Activated CD8-positive, alpha-beta T cell treated with anti-CD3 and anti-CD28 coated beads for 36 hours (primary cell): ENCODE measurements at places on chromosomes 16 and 17. TPM values are rescaled to one million over a fixed set of nuclear protein-coding genes. Genes with fewer than 3 reads are reported as not detected.
A peak's percentile ranks its signal among the peaks of the same experiment; 100 is the strongest.

- DNase-seq: no peak
Observed at GRCh38 chr16:59632276-59632855, 898.2 kb upstream of the GOT2 start.

Gene CDIPT
- total RNA-seq: 35.4 TPM

DNA sequence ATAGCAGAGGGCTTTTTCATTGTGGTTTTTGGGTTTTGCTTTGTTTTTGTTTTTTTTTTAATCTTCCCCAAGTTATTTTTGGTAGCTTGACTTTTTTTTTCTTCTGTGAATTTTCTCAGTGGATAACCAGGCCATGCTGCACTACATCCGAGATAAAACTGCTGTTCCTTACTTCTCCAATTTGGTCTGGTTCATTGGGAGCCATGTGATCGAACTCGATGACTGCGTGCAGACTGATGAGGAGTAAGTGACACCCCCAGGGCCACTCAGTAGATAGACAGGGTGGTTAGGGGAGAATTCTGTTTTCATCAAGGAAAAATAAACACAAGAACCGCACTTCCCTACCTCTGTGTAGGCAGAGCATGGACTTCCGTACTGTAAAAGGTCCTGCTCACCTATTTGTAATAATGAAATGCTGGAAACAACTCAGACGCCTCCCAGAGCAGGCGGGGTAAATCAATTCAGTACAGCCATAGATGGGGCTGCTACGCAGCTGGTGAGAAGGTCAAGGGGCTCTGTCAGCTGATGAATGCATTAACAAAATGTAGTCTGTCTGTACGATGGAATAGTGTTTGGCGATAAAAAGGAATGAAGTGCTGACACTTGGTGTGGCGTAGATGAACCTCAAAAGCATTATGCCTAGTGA, 28.6 kb downstream of the CLEC16A start:
- no peak for DNase-seq

GRCh38 chr16:19147126-19147525, 20.9 kb upstream of the SYT17 start:
- no peak for DNase-seq

- no peak for DNase-seq
Observed at GRCh38 chr17:6509031-6509771, 47.2 kb downstream of the PITPNM3 start.

Gene LONP2
- total RNA-seq: 51.6 TPM

Gene PRSS33
- total RNA-seq: not detected

- peak; percentile 97 for DNase-seq
Observed at GRCh38 chr17:44123356-44124117, at the start of gene HDAC5. TSS of gene HDAC5 (minus strand) at chr17:44123641. CDS start at chr17:44117515, 6,126 bp downstream.

- DNase-seq: peak; percentile 33
Observed at GRCh38 chr16:87465306-87465705, 27.5 kb downstream of the ZCCHC14 start.

DNA sequence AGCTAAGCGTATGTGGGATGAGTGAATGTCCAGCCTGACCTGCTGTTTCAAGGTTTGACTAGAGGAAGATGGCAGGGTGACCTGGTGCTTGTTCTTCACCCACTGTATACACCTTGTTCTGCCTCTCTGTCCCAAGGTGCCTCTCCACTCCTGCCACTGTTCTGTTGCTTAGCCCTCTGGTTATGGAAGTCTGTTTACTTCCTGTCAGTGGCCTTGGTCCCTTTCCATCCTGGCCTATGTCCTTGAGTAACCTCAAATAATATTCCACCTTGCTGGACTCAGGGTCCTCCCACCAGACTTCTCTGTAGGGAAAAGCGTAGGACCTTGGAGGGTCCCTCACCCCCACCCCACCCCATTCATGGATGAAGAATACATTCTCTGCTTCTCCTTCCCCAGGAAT, 73.2 kb upstream of the SALL1 start:
- DNase-seq: no peak

GRCh38 chr16:88618182-88618955, 20.0 kb upstream of the IL17C start:
- DNase-seq: no peak

DNA sequence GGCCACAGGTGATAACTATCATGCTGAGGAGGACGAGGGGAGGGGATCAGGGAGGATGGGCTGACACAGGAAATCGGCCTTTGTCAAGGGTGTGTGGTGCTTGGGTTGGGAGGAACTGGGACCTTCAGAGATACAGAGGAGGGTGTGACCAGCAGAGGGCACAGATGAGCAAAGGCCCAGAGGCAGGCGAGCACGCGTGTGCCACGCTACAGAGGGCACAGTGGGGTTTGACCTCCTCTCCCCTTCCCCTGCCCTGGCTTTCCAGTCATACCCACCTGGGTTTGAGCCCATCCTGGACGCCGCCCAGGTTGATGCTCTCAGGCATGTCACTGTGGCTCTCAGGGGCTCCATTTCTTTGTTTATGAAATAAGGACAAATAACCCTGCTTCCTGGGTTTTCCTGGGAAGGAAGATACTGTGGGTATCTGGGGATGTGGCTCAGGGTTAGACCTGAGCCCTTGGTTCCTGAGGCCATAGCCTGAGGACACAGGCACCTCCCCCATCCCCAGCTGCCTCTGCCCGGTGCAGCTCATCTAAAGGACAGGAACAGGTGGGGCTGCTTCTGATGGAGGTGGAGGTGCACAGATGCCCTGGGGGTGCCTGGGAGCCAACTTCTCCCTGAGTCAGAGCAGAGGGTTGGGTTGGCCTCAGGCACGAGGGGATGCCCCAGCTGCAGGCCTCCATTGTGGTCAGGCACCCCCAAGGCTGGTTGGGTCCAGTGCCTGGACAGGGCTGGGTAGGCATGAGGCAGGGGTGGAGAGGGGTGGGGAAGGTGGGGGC, 51.8 kb downstream of the BEAN1 start:
- peak; percentile 91 for DNase-seq

DNA sequence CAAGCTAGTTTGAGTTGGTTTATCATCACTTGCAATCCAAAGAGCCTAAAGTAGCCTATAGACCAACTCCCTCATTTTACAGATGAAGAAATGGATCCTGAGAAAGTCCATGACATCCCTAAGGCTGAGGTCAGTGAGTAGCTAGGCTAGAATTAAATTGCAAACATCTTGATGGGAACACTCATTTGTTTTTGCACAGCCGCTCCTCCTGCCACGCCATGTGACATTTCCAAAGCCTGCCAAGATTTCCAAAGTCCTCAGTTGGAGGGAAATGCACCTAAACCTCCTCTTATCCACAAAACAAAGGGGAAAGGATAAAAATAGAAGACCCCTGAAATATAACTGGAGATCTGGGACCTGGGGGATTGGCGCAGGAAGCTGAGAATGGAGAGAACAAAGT, 15.0 kb downstream of the TMEM92 start:
- no peak for DNase-seq

DNA sequence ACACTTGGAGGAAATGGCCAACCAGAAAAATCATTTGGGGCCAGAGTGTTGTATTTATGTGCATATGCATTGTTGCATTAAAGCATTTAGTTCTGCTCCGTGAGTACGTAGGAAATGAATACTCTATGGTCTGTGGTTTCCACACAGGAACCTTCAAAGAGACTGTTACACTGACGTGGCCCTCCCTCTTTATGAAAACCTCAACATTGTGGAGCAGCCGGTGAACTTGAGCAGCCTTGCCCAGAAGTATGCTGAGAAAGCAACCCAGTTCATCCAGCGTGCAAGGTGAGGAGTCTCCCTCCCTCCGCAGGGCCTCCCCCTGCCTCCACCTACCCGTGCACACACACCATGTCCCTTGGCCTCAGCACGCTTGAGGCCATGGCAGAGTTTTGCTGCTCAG, 65.2 kb downstream of the ARSG start:
- peak; percentile 81 for DNase-seq

- DNase-seq: no peak
Observed at GRCh38 chr16:6956511-6956910, 376.1 kb upstream of the RBFOX1 start.

DNA sequence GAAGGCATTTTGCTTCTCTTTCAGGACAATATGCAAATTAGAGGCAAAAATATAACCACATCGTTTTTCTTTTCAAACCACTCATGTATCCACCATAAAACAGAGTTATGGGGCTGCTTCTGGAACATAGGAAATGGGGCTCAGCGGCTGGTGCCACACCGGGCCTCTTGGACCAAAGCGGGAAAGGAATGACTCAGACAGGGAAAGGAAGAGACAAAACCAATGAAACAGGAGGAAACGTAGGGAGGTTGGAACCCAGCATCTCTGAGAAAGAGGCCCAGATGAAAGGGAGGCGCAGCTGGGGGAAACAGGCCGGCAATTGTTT, 28.5 kb downstream of the CUEDC1 start:
- no peak for DNase-seq

Gene KRTAP4-6
- total RNA-seq: not detected

Gene ACE
- total RNA-seq: 0.51 TPM

Gene RNU2-1
- total RNA-seq: 4,070 TPM

DNA sequence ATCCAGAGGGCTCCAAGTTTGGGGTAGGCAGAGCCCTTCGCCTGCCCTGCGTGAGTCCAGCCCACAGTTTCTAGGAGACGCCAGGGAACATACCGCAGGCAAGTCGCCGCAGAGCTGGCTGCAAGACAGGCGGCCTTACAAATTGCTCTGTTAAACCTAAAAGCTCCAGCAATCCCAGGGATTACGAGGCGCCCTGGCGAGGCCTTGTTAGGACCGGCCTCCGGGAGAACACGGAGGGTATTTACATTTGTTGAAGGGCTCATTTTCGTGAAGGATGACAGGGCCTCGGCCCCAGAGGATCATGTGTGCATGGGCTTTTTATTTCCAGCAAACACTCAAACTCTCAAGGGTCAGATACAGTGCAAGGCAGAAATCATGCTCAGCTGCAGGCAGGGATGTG, 77.6 kb upstream of the FOXF1 start:
- no peak for DNase-seq

DNA sequence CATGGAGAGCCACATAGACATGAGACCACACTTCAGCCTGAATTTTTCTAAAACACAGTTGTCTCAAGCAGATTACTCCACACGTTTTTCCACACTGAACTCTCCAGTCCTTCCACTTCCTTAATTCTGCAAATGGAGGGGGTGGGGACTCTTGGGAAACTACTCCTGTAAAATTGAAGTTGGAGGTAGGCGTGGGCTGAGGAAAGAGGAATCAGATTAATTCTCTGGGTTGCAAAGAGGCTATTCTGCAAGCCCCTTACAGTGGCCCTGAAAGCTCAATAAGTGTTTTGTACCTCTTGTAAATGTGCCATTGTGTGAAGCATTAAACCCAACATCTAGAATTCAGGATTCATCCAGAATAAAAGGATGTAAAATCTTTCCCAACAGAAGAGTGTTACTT, 9.6 kb downstream of the MARVELD3 start:
- no peak for DNase-seq

- DNase-seq: no peak
Observed at GRCh38 chr17:52982331-52982730, 823.8 kb upstream of the CA10 start.

DNA sequence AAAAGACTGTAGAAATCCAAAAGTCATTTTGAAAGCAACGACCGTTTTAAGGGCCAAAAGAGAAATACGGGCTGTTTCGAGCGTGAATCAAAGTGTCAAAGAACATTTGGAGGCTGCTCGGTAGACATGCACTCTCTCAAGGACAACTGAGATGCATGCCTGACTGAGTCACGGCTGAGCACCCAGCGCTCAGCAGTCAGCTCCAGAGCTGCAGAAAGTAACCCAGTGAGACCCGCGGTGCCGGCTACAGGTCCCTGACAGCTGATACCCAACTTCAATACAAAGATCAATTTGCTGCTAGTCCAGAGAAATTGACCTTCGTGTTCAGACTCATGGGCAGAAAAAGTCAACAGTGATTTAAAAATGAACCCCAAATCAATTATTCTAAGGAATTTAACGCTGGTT, 214.9 kb downstream of the STX8 start:
- DNase-seq: no peak

DNA sequence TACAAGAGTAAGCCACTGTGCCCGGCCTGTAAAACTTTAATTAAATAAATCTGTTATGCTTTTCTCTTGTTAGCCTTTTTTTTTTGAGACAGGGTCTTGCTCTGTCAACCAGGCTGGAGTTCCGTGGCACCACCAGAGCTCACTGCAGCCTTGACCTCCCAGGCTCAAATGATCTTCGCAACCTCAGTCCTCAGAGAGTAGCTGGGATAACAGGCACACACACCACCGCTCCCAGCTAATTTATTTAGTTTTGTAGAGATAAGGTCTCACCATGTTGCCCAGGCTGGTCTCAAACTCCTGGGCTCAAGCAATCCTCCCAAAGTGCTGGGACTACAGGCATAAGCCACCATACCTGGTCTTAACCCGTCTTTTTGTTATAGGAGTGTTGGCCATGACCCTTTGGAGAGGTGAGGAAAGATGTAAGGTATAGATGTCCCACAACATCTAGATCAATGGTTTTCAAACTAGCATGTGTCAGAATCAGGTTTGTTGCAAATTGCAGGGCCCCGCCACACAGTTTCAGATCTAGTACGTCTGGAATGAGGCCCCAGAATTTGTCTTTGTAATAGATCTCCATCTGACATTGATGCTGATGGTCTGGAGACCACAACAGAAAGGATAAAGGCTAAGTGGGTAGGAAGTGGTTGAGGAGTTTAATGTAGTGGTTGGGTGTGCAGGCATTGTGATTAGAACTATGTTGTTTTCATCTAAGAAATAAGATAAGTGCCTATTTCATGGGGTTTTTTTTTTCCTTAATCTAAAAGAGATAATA, 4.3 kb upstream of the GGA2 start:
- DNase-seq: peak; percentile 75

DNA sequence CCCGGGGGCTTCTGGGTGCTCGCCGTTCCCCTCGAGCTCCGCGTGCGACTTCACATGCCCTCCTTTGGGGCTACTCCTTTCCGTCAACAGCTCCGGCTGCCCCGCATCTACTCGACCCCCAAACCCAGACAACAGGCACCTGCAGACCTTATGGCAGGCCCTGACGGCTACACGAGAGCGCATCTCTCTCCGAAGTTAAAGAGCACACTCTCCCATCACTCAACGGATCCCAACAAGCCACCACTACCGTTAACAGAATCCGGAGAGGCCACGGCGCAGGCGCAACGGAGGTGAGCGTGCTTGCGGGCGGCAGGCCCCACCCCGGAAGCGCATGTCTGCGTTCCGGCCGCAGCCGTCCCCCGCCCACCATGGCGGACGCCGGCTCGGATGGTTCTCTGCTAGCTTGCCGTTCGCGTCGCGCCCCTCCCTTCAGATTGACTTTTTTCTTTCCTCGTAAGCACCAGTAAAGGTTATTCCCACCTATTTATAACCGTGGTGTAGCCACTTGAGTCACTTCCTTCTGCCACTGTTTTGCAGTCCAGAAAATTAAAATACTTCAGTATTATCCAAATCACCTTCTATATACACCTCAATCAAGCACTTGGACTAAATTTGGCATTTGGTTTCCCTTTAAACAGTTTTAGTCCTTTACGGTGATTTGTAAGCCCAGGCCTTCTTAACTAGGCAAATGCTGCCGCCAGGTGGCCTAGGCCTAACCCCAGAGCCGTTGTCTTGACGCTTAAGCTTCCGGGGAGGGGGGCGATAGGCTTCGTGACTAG, at the start of gene POLG2:
Gene POLG2 (minus strand): TSS at position 269 of the 779 bp plus-strand sequence. CDS start 86 bp downstream, at position 183.
- DNase-seq: peak; percentile 97

DNA sequence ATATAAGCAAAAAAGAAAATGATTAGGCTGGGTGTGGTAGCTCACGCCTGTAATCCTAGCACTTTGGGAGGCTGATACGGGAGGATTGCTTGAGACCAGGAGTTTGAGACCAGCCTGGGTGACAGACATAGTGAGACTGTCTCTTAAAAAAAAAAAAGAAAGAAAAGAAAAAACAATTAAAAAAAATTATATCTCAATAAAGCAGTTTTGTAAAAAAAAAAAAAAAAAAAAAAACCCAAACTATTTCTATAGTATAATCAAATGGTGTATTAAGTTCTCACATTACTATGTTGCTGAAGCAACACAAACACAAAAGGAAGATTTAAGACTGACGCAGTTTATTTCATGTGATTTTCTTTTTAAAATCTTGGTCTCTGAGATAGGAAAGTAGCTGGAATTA, 140.5 kb downstream of the TRIM37 start:
- DNase-seq: no peak

GRCh38 chr16:70380248-70380918, 33.7 kb downstream of the DDX19A start:
- peak; percentile 94 for DNase-seq
